Colonic mucosa (tissue), 4 donors: ENCODE measurements at places on chromosomes 16 and 17. TPM values are rescaled to one million over a fixed set of nuclear protein-coding genes. Genes with fewer than 3 reads are reported as not detected.

- DNase-seq: no peak
These were observed 5.8 kb downstream of the SLC5A2 start for GRCh38 chr16:31488468-31489297.

CHST4 gene
- not detected for total RNA-seq

GRCh38 chr17:9668517-9668916, 23.2 kb downstream of the USP43 start:
- DNase-seq: no peak

DNA sequence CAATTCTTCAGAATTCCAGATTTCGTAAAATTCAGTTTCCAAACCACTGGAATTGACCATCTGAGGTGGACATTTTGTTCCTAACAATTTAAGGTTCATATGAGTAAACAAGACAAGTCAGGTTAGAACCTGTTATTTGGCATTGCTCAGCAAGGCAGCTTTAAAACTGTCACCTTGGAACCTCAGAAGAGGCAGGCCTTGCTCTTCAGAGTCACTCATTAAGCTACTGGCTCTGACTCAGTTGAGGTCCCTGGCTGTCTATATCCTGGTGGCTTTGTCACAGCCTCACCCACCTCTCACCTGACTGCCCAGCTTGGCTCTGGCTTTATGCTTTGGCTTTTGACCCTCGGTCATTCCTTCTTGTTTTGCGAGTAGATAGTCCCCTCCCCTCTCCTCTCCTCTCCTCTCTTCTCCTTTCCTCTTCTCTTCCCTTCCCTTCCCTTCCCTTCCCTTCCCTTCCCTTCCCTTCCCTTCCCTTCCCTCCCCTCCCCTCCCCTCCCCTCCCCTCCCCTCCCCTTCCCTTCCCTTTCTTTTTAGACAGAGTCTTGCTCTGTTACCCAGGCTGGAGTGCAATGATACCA, 238.4 kb downstream of the SHISA9 start:
- DNase-seq: no peak

DNA sequence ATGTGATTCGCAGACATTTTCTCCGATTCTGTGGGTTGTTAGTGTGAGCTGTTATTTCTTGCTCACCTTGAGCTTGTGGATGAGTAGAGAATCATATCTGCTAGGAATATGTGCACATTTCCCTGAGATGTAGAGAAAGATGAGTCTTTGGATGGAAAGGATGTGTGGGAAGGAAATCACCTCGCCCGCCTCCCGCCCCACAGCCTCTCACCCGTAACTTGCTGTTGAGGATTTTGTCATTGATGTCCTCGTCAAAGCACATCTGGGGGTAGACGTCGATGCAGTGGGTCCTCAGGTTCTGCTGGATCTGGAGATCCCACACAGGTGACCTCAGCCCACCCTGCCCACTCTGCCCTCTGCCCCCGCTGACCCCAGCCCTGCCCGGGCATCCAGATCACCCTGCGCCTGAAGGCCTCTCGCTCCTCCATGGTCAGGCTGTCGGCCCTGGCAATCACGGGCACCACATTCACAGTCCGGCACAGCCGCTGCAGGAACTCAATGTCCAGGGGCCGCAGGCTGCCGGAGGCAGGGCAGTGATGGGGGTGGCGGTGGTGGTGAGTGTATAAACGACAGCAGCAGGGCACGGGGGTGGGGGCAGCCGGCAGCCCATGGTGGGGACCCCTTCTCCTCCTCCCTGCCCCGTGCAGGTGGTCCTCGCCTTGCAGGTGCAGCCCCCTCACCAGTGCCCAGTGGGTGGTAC, 4.7 kb downstream of the SEPTIN12 start:
- DNase-seq: no peak

- no peak for DNase-seq
These were observed 162.2 kb upstream of the TOM1L1 start for GRCh38 chr17:54738496-54738895.

RAC3 gene
- 16.6 TPM for total RNA-seq

DNA sequence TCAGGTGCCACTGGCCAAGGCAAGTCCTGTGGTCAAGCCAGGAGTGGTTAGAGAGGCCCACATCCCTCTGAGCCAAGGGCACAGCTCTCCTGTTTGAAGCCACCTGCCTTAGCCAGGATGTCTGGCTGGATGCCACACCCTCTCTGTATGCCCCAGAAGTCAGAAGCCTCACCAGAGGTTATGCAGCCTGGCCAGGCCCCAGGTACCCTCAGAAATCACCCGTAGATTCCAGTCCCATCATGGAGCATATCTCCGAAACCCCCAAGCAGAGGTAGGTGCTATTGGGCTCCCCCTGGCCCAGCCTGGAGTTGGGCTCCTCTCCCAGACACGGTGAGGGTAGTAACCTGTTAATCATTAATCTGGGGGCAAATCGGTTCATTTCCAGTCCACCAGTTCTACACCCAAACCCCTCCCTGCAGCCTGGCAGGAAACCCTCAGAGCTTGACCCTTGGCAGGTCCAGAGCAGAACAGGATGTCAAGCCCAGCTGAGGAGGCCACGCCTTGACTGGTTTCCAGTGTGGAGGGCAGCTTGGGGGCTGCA, 60.6 kb upstream of the TMEM97 start:
- DNase-seq: peak; percentile 40

- no peak for DNase-seq
These were observed 1.4 kb upstream of the SUPT4H1 start for GRCh38 chr17:58353389-58353825.
